ENCODE measurements at places on chromosomes 2 and 18.

GRCh38 chr2:73995810-73996209 lies 11.1 kb downstream of the TET3 start:
- DNase-seq: no peak

DNA sequence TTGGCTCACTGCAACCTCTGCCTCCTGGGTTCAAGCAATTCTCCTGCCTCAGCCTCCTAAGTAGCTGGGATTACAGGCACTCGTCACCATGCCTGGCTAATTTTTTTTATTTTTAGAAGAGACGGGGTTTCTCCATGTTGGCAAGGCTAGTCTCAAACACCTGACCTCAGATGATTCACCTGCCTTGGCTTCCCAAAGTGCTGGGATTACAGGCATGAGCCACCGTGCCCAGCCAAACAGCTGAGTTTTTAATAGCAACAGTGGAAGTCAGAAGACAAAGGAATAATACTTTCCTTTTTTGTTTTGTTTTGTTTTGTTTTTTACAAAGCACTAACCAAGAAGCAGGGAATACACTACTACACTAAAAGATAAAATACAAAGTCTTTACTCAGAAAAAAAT lies 16.9 kb downstream of the GPR75 start:
- DNase-seq: no peak

DNA sequence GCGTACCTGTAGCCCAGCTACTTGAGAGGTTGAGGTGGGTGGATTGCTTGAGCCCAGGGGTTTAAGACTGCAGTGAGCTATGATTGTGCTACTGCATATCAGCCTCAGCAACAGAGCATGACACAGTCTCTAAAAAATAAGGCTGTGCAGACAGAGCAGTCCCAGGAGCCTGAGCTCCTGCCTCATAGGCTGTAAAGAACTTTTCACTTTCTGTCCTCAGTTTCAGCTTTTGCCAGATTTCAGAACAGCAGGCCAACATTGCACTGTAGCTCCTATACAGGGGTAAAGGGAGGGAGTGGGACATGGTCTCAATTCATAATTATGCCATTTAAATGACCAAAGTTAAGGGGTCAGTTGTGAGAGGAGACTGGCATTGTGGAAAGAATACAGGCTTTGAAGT lies 150.6 kb downstream of the GALNT1 start:
- no peak for DNase-seq

- no peak for DNase-seq
These were observed 30.1 kb downstream of the FHOD3 start for GRCh38 chr18:36327352-36328316.

GRCh38 chr2:239691720-239692119 lies 290.9 kb upstream of the HDAC4 start:
- DNase-seq: no peak

- peak; percentile 71 for DNase-seq
These were observed 257.9 kb downstream of the DYSF start for GRCh38 chr2:71711133-71711855.

DNA sequence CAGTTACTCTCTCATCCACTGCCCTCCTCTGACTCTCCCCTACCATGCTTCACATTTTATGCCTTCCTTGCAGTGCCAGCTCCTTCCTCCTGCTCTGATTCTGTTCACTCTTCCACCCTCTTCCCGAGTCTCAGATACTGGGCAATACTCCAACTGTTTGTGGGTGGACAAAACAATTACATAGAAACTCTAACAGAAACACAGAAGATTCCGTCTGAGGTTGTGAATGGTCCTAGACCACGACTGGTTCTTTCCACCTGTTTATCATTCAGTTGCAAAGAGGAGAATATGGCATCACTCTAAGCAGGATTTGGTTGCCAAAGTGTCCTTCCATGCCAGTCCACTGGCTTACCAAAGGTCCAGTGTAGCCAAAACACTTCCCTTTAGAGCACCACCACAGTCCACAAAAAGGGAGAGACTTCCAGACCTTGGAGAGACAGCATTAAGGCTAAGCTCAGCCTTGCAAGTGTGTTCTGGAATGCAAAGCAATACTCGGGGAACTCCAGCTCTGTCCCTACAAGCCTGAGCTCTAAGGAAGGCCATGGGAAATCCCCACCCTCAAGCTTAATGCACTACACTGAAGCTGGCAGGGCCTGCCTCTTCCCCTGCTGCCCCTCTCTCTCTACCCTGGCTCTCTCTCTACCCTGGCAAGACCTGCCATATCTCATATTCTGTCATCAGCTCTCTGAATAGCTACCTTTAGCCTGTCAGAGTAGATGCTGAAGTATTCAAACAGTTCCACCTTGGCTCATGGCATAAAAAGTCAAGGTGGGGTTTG lies 33.6 kb upstream of the RND3 start:
- peak; percentile 59 for DNase-seq

GRCh38 chr2:66463206-66463755 lies 28.4 kb downstream of the MEIS1 start:
- DNase-seq: no peak

DNA sequence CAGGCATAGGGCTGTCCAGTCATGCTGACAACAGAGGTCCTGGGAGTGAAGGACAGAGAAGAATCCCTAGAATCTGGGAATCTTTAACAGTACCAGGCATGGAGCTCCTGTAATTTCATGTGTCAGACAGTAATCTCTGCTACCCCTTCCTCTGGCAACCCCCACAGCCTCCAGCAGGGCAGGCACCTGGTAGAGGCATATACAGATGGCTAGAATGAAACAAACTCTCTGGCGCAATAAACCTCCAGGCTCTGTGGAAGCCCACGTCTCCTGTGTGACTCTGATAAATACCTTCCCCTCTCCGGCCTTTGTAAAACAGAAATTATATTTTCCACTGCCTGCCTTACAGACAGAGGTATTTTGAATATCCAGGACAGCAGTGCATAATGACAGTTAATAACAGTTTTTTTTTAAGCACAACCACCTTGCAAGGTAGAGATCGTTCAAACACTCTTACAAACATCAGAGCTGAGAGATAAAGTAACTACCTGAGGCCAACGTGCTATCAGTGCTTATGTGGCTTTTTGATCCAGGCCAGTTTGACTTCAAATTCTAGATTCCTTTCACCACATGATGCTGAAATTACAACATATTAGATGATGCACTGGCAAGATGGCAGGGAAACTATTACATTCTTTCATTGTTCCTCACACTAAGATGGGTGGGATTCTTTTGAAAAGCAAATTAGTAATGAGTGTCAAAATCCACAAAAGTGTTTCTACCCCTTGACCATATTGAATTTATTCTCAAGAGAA lies 47.7 kb upstream of the TMEM247 start:
- no peak for DNase-seq

DNA sequence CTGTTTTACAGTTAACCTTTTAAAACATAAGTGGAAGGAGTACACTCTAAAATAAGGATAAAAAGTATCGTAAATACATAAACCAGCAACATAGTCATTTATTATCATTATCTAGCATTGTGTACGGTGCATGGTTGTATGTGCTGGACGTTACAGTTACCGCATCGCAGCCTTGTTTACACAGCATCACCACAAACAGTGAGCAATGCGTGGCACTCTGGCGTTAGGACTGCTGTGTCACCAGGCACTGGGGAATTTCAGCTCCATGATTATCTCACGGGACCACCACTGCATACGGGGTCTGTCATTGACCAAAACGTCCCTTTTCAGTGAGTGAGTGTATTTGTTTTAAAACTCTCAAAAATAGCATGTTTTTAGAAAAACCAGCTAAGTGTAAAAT lies 103.0 kb upstream of the SNTG2 start:
- no peak for DNase-seq

- DNase-seq: peak; percentile 67
These were observed 24.6 kb upstream of the ATOH8 start for GRCh38 chr2:85728883-85729824.

GRCh38 chr2:72539071-72539552 lies 286.7 kb downstream of the EXOC6B start:
- peak; percentile 17 for DNase-seq

GRCh38 chr2:241454837-241455485 lies 53.4 kb downstream of the STK25 start:
- no peak for DNase-seq

- no peak for DNase-seq
These were observed 441.3 kb downstream of the RND3 start for GRCh38 chr2:150046211-150046610.

Measured in GM04504 (cell line).